AG20443 (cell line): ENCODE measurements at places on chromosomes 7 and 10.

DNA sequence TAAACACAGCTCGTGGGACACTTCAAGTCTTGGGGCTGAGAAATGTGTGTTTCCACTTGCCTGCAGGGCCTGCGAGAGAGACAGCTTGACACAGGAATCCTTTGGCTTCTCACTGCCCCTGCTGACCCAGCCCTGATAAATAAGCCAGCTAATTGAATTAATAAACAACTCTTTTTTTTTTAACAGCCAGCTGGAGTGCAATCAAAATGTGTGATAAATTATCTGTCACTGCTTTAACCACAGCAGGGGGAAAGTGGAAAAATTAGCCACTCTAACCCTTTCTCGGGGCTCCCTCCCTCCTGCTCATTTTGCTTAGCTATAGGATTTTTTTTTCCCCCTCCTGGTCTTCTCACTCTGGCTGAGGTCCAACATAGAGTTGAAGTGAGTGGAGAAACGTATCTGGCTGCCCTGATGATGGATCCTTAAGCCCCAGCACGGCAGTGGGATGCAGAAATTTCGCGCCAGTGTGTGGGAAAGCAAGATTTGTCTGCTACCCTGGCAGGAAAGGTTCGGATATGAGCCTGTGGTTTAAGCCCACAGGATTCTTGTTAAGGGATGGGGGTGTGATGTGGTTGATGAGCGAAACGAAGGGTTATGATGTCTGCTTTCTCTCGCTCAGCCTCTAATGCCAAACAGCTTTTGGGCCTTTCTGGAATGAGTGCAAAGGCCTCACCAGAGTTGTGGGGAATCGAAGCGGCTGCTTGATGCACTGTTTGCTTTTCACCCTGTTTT is 173.8 kb downstream of the TRIL start:
- DNase-seq: peak; percentile 39

DNA sequence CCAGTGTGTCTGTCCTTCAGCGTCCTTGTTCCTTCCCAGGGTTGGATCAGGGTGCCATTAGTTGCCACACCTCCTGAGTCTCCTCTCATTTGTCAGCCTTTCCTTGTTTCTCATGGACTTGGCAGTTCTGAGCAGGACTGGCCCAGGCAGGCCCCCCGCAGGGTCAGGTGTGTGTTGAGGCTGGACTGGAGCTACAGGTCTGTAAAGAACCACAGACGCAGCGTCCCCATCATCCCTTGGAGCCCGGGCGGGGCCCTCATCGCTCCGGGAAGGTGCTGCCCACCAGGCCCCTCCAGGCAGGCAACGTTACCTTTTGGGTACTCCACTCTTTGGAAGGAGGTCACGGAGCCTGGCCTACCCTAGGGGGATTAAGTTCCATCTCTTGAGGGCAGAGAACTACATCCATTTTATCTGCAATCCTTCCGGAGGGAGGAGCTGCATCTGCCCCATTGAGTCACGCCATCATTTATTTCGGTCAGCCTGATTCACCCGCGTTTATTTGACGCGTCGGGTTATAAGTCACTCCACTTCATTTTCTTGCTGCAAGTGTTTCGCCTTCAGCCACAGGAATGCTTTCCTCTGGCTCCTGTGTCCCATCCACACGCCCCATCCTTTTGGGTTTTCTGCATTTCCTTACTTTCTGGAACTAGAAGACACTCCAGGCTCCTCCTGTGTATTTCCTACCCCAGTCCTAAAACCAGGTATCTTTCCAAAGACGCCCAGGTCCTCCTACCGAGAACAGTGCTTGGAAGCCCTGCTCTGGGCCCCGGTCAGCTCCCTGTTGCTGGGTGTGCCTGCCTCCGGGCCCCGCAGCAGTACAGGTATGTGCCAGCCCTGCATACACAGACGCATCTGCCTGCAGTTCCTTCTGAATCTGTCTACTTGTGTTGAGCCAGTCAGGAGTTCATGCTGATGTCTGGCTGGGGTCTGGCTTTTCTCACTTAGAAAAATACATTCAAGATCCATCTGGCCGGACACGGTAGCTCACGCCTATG is 141.9 kb downstream of the MAD1L1 start:
- DNase-seq: no peak

DNA sequence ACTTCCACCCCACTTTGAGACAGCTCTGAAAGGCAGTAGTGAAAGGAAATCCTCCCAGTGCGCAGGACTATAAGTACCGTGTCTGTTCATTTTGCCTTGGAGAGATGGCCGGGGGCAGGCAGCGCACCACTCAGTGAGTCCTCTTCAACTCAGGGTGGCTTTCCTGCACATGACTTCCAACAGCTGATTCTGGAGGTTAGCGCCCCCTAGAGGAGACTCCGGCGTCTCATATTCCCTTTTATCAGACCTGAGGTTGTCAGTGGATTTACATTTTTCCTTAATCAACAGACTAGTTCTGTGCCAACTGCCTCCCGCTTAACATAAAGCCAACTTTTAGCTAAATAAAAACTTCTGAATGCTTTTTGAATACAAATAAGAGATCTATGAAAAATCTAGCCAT is 101.0 kb downstream of the HERPUD2 start:
- DNase-seq: no peak

GRCh38 chr7:159147687-159148086 is 3.0 kb upstream of the VIPR2 start:
- DNase-seq: no peak

DNA sequence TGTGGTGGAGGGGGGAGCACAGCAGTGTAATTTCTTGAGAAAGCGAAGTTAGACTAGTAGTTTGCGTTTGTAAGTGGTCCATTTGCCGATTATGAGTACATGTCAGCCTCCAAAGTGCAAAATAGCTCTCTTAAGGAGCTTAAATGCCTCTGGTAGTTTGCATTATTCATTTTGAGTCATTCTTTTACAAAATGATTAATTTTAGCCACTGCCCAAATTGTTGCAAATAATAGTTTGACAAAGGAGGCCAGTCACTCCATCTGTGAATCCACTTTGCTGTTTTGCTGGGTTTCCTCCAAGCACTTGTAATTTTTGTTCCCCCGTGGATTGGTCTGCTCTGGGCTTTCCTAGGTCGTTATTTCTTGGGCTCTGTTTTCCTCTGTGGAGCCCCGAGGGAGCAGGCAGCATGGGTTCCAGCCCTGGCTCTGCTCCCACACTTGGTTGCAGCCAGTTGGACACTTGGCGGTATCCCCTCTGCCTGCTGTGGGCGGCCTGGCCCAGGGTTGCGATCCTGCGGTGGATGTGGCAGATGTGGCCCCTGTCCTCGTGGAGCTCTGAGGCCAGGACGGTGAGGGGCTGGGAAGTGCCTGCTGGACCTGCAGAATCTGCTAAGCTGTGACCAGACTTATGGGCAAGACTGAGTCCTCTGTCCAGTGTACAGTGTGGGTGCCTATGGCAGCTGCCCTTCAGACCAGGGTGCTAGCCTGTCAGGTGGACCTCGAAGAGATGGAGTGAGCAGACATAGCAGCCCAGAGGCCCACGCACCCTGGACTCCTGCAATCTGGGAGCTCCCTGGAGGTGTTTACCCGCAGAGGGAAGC is 129.1 kb upstream of the BTBD16 start:
- DNase-seq: peak; percentile 43

DNA sequence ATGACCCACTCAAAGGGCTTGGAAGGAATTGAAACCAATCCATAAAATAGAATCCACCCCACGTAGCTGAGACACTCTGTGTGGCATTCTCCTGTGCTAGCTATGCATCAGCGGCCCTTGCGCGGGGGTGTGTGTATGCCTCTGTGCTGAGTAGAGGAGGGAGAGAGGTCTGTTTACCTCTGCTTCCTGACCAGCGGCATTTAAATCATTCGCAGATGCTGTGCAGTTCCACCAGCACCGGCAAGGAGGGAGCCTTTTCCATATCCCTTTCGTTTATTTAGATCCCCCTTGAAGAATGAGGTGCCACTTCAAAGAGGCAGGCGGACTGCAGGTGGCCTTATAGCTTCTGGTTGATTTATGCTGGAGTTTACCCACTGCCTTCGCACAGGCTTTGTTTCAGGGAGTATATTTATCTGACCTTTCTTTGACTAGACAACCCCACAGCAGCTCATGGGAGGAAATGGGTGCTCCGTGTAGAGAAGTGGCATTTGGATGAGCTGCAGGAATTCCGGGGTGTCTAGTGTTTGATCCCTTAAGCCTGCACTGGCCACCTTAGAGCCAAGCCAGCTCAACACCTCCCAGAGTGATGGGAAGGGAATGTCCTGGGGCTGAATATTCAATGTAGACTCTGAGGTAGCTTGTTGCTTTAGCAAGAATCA is 11.4 kb downstream of the C10orf53 start:
- DNase-seq: no peak

DNA sequence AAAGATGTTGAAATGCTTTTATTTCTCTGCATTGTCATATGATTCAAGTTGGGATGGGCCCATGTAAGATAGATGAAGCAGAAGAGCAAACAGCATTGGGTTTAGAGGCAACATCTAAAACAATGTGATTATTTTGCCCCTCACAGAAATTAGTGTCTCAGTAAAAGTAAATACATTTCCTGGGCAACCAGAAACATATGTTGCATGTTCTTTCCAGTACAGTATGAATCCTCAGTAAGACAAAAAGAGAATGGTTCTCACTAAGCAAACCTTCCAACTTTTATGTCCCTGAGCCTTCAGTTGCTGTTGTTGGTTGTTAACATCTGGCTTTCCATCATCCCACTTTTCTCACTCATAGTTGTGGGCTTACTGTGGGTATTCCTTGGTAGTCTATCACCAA is 222.5 kb upstream of the PRPS1L1 start:
- DNase-seq: no peak

DNA sequence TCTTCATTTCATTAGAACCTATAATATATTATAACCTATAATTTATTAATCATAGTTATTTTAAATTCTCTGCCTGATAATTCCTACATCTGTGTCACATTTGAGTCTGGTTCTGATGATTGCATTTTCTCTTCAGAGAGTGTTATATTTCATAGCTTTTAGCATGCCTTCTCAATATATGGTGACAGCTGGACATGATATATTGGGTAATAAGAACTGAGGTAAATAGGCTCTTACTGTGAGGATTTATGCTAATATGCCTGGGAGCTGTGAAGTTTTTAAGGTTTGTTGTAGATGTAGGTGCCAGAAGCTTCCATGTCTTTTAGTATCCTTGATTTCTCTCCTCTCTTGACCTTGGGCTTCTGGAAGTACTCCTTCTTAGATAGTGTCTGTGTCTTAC is 325.9 kb upstream of the SEMA3D start:
- DNase-seq: no peak

- peak; percentile 72 for DNase-seq
These were observed 903 bp upstream of the KCNMA1 start for GRCh38 chr10:77638321-77639101.

- DNase-seq: no peak
These were observed 18.1 kb downstream of the GARS1 start for GRCh38 chr7:30612658-30613265.

DNA sequence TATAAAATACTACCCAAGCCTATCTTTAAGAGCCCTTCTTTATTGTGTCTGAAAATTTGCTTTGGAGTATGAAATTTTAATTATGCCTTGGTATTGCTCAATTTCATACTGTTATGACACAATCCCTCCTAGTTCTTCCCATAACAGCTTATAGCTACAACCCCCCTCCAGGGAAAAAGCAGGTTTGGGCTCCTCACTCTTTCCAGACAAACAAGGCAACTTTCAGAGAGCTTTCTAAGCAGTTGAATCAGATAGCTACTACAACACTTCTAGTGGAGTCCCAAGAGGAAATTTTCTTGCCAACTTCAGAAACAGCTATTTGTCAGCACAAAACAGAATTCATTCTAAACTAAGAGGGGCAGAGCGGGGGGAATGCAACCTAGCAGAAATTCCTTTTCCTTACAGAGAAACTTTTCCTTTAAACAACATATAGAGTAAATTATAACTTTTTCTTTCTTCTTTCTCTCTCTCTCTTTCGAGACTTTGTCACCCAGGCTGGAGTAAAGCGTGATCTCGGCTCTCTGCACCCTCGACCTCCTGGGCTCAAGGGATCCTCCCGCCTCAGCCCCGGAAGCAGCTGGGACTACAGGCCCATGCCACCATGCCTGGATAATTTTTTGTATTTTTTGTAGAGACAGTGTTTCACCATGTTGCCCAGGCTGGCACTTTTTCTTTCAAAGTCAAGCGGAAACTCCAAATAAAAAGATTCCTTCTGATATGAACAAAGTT is 26.0 kb upstream of the JMJD1C start:
- peak; percentile 68 for DNase-seq

- DNase-seq: no peak
These were observed 904.6 kb upstream of the SORCS1 start for GRCh38 chr10:108069096-108069495.

GRCh38 chr7:96088579-96088978 is 233.3 kb downstream of the SLC25A13 start:
- no peak for DNase-seq

DNA sequence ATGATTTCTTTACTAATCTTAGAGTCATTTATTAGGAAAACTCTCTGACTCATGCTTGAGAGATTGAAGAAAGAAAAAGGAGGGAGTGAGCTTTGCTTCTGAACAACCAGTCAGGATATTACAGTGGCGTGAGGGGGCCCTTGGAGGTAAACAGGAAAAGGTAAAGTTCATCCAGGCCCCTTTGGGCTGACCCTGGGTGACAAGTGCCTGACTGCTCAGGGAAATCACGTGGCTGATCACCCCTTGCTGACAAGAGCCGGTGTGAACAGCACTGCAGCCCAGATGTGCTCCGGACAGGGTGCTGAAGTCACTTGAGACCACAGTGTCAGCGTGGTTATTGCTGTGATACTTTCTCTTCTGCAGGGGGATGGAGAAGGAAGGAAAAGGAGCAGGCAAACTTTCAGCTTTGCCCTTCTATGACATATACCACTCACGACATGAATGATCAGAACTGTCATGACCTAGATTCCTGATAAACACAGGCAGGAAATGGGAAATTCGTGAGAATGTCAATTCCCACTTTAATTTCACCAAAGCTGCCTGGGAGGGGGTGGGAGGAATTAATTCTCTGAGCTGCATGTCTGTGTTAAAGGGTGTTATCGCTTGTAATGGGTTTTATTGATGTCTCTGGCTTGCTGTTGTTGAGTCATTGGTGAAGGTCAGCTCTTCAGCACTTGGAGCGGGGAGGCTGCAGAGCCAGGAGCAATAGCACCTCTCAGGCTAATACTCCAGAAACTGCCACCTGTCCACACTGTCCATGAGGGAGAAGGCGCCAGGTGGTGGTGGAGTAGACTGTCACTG is 139.8 kb upstream of the AOAH start:
- DNase-seq: no peak
